ENCODE measurements at places on chromosomes 5 and 9. TPM values are rescaled to one million over a fixed set of nuclear protein-coding genes. Genes with fewer than 3 reads are reported as not detected.

Gene SOWAHA
- not detected for total RNA-seq

Gene FGF10
- total RNA-seq: not detected

Gene SLC6A19
- total RNA-seq: 0.23 TPM

GRCh38 chr9:110260911-110261310 lies 4.6 kb upstream of the TXN start:
- H3K4me3 ChIP-seq: no peak overlapping the region
- no peak for DNase-seq
- H3K4me1 ChIP-seq: peaks cover 2% of the 10 kb centered on the region

DNA sequence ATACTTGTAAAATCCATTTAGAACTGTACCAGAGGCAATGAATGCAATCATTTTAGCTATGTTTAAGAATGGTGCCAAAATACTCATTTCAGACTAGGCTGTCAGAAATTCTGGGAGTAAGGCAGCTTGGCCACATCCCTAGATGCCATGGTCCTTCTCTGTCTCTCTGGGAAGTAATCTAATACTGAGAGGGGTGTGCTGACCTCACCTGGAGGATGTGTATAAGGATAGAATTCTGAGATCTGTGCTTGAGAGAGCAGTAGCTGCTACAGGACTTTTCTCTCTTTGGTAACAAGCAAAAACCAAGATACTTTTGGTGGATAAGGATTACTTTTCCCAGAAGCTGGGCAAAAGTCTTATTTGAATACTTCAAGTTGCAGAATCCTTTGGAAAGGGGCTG lies 68.1 kb upstream of the MRPS30 start:
- H3K27ac ChIP-seq: no peak overlapping the region
- H3K36me3 ChIP-seq: no peaks in the 10 kb centered on the region
- DNase-seq: no peak
- no peak overlapping the region for H3K4me3 ChIP-seq
- H3K4me1 ChIP-seq: no peaks in the 10 kb centered on the region
- no peaks in the 10 kb centered on the region for H3K27me3 ChIP-seq

DNA sequence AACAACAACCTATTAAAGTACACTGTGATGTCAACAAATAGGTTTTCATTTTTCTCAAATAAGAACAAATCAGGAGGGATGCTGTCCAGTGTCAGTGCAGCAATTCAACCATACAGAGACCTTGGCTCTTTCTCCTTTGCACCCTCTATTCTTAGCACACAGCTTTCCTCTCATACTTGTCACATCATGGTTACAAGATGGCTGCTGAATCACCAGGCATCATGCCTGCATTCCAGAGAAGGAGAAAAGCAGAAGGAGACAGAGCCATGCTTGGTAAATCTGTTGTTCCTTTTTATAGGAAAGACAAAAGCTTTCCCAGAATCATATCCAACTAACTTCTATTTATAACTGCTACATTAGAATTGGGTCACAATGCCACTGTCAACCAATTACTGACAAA lies 124.7 kb upstream of the VLDLR start:
- H3K27me3 ChIP-seq: no peaks in the 10 kb centered on the region
- H3K27ac ChIP-seq: no peak overlapping the region
- no peaks in the 10 kb centered on the region for H3K36me3 ChIP-seq
- H3K4me1 ChIP-seq: no peaks in the 10 kb centered on the region
- no peak for DNase-seq
- H3K4me3 ChIP-seq: no peak overlapping the region

GRCh38 chr9:95796029-95796428 lies 79.5 kb upstream of the ERCC6L2 start:
- DNase-seq: no peak
- H3K4me1 ChIP-seq: no peaks in the 10 kb centered on the region
- H3K4me3 ChIP-seq: no peak overlapping the region
- H3K36me3 ChIP-seq: no peaks in the 10 kb centered on the region

DNA sequence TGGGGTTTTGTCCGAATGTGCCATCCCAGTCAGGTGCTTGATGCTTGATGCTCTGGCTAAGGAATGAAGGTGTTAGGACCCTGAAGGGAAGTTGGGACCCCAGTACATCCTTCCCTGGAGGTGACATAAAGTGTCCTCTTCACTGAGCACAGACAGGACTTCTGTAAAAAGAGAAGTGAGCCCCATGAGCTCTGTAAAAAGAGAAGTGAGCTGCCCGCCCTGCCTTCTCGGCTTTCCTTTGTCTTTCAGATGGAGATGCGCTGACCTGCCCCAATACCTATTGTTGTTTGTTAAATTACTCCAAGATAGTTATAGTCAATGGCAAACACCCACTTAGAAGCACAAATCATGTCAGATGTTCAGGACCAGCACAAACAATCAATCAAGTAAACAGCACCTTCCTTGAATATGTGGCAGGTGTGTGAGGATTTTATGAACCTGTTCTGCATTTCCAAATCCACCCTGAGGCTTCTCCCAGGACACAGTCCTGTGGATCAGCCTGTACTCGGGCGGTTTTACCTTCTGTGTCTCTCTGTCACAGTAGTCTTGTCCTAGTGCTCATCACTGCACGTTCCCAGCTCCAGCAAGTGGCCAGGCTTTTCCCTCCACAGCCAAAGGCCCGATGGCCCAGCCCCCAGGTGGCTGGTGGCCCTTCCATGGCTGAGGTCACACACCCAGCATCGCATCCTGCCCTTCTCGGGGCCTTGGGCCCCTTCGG lies 191.4 kb downstream of the MTRR start:
- no peaks in the 10 kb centered on the region for H3K36me3 ChIP-seq
- DNase-seq: no peak
- H3K27me3 ChIP-seq: no peaks in the 10 kb centered on the region
- no peak overlapping the region for H3K27ac ChIP-seq
- no peak overlapping the region for H3K4me3 ChIP-seq
- H3K4me1 ChIP-seq: no peaks in the 10 kb centered on the region
